ENCODE measurements at places on chromosomes 6 and 20.

DNA sequence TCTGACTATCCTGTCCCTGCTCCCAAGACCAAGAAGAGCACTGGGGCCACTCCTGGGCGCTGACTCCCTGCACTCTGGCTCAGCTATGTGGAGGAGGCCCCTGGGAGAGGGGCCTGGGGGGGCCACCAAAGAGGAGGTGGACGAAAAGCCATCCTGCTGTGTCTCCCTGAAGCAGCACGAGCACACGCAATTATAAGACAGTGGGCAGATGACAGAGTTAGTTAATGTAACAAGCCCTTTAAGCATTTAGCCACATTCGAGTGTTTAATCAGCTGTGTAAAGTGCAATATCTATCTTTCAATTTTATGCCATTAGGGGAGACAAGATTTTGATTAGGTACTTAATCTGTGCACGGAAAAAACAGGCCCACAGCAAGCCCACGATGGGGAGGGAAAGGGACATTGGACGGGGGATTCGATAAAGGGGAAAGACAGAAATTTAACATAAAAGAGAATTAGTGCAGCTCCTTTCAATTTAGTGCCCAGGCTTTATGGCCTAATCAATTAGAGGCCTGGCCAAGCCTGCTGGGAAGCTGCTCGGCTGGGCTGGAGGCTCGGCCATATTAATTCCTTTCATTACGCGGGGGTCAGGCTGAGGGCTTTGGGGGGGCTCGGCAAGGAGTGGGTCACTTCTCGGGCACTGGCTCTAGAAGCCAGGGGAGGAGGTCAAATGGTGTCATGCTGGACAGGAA is 286.2 kb downstream of the DHX35 start:
- no peak for ATAC-seq

DNA sequence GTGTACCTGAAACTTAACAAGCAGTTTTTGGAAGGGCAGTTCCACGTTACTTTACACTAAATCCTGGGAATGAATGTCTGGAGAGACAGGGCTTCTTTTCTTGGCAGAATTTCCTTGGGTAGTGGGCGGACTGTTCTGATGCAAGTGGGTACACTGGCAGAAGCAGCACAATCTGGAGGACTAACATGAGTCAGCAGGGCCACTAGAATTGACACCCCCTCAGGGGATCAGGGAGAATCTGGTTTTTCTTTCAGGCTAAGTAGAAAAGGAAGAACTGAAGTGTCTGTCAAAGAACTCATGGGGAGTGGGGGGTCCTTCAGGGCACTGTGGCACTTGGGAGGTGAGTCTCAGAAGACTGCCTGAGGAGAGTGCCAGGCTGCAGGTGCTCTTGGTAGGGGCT is 34.6 kb downstream of the PANK2 start:
- ATAC-seq: no peak

DNA sequence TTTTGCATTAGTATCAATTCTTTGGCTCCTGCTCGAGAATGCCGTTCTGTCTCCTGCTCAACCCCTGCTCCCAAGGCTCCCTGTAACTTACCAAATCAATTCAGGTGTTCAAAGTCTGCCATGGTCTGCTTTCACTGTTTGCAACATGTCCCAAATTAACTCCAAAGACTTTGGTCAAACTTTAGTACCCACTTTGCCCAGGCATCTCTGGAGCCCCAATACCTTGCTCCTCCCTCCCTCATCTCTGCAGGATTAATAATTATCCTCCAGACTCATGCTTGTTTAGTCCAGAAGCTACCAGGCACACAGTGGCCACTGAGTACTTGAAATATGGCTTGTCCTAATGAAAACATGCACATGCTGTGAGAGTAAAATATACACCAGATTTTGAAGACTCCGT is 30.2 kb downstream of the GCLC start:
- no peak for ATAC-seq

DNA sequence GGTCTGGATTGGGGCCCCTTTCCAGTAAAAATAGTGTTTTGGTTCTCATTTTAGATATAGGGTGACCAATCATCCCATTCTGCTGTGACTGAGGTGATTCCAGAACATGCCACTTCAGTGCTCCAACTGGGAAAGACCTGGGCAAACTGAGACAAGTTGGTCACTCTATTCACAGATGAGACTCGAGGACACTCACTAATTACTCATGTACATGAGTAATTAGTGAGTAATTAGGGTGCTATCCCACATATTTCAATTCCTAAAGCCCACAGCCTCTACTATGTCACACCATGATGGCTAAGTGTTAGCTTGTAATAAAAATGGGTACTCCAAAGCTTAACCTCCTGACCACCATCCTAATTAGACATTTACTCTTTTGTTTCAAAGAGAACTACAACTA is 86.0 kb downstream of the CBLN4 start:
- ATAC-seq: no peak

DNA sequence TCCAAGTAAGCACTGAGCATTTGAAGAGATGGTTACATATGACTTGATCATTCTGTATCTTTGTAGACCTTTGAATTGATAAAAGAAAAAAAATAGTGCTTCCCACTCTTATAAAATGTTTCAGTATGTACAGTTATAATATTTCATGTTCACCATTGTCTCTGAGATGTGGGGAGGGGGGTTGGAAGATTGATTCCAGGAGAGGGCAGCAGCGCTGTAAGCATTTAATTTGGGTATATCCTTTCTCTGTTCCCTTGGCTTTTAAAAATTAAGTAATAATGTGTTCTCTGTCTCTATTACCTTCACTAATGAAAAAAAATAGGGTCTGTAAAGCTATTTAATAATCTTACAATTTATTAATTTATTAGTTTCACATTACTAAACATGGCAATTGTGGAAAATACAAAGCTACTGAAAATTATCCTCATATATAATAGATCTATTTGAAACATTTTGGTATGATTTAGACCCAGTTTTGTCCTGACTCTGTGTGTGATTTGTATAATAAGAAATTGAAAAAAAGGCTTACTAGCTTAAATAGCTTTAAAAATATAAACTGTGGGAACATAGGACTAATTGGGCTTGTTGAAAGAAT is 341.2 kb downstream of the CDKAL1 start:
- ATAC-seq: no peak

DNA sequence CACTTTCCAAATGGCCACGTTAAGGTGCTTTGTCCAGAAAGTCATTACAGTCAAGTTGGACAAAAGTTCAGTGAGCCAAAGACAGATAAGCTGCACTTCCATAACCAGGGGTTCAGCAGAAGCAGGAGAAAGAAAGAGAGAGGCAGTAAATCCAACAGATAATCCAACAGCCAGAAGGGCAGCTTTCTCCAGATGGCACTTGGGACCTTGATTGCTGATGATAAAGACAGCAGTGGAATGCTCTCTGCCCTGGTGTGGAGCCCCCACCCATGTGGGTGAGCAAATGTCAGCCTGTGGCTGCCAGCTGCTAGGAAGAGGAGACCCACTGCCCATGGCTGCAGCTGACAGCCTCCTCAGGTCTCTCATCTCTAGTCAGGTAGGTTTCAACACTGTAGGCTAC is 18.7 kb upstream of the NRSN1 start:
- ATAC-seq: no peak

GRCh38 chr20:36167902-36168503 is 13.5 kb downstream of the EPB41L1 start:
- no peak for ATAC-seq

DNA sequence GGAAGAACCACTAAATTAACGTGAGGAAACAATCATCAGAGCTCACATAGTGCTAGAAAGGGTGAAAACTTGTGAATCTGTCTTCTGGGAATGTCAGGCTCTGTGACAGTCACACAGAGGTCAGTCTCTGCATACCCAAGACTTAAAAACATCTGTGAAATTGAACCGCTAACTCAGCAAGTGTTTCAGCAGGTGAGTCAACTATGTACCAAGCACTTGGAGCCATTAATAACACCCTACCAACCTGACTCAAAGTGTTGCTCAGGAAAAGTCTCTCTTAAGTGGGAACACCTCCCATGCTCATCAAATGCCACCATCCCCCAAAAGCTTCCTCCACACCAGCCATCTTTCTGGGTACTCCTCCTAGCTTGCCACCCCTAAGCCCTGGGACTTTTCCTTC is 92.3 kb upstream of the CARMIL1 start:
- no peak for ATAC-seq

GRCh38 chr20:59777814-59778575 is 155.4 kb downstream of the SYCP2 start:
- no peak for ATAC-seq

DNA sequence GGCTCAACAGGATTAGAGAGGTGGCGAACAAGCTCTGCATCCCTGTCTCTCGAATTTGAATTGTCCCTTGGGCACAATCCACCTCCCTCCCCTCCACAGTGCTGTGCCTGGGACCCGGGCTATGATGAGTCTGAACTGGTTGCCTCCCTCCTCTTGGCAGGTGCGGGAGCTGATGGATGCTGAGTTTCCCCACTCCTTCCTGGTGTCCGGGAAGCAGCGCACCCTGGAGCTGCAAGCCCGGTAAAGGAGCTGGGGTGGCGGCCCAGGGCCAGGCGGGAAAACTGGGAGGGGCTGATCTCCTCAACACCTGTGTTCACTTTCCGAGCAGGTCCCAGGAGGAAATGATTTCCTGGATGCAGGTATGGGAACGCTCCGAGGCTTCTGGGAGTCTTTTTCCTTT is 14.9 kb downstream of the FGD2 start:
- ATAC-seq: no peak

- no peak for ATAC-seq
Observed at GRCh38 chr20:17762243-17762872, 62.6 kb downstream of the BANF2 start.

DNA sequence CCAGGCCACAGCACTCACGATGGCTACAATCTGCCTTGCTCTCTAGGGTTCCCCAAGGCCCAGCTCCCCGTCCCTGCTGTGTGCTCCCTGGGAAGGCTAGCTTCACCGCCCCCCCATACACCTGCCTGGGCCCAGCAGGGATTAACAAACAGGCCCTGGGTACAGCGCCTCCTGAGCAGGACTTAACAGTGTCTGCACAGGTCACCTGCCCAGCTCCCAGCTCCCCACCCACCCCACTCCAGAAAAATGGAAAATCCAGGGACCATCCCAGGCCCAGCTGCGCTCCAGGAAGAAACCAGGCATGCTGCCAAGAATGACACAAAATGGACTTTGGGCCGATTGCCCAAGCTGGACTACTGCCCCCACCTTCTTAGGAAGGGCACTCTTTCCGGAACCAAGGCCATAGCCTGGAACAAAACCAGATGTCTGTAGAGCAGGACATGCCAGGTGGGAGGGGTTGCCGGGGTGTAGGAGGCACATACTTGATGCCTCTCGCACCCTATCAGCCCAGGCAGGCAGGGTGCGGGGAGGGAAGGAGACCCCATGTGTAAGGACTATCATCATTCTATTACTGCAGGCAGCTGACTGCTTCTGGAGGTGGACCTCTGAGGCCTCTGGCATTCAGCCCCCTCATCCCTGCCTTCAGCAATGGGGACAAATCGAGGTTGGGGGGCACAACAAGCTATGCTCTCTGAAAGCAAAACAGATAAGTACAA is 104.9 kb downstream of the SNX5 start:
- ATAC-seq: peak; percentile 74

- ATAC-seq: peak; percentile 46
Observed at GRCh38 chr6:28657769-28658465, 132.2 kb downstream of the GPX5 start.

GRCh38 chr20:19783966-19784401 is 25.9 kb downstream of the RIN2 start:
- ATAC-seq: no peak

- no peak for ATAC-seq
Observed at GRCh38 chr6:84408028-84408427, 180.6 kb upstream of the CEP162 start.

DNA sequence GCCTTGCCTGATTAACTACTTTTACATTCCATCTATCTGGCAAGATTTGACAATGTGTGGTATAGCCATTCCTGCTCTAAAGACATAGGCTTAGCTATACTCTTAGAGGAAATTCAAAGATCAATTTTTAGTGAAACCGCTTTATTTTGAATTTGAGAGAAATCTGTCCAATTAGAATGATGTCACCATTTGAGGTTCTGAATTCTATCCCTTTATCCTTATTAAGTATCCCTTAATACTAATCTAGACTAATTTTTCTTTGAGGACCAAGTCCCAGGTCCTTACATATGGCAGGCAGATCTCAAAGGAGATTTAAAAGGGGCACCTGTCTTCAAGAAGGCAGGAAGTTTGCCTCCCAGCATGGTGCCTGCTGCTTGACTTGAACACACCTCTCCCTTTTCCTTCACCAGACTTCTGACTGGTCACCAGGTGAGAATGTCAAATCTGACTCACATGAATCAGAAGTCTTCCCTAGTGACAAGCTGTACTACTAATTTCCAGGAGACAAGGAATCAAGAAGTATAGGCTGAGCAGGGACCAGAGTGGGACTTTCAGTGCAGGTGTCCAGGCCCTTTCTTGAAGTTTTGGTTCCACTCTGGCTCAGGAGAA is 15.0 kb upstream of the MRAP2 start:
- ATAC-seq: no peak

DNA sequence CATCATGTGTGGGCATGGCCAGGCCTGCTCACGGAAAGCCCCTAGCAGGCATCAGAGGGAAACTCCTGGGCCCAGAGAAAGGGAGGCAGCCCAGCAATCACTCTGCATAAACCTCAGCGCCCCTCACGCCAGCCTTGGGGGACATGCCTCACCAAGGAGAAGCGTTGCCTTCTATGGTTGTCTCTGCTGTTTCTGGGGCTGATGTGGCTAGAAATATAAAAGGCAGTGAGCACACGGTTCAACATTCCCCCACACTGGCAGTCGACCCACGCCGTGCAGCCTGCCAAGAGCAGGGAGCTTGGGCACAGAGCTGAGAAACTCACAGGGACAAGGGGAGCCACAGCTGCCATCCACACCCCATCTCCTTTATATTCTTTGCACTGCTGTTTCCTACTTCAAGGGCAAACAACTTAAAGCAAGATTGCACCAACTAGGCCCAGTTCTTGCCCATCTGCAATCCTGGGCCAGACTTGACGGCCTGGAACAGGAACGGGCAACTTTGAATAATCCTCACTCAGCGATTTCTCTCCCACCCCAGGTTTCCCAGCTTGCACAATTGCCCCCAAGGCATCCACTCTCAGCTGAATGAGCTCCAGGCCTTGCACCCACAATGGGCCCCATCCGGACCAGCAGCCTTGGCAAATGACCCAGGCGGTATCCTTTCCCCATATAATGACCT is 35.5 kb upstream of the FOXC1 start:
- no peak for ATAC-seq

DNA sequence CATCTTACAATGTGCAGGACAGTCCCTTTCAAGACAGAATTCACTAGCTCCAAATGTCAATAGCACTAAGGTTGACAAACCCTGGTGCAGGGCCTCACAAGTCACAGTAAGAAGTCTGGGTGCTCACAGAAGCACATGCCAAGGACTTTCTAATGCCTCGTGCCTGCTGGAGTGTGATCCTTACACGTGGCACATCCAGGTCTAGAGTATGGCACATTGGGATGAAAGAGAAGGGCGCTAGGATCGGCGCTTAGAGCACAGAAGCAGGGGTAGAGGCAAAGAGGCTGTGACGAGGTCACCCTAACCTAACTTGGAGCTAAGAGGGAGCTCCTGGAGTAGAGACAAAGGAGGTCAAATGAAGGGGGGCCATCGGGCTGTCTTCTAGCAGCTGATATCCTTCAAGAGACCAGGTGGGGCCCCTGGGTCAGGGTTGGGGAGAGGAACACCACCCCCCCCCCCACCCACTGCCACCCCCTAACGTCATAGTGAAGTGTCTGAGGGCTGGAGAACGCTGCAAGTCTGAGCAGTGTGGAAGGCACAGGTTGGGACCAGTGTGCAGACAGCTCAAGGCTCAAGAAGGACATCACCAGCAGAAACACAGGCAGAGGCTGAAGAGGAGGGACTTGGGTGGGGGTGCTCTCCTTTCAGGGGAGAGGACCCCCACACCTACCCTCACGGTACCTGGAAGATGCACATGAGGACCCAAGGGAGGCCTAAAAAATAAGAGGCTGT is 97.8 kb upstream of the MRPS10 start:
- no peak for ATAC-seq

GRCh38 chr6:21846541-21847451 is 253.2 kb downstream of the SOX4 start:
- no peak for ATAC-seq
